Progenitor cell of endocrine pancreas (in vitro differentiated cells): ENCODE measurements at places on chromosomes 13 and 19. TPM values are rescaled to one million over a fixed set of nuclear protein-coding genes. Genes with fewer than 3 reads are reported as not detected.

EML2 gene
- total RNA-seq = 28.6 and 29.8 TPM in 2 replicates

IGSF23 gene
- total RNA-seq = 0.67 and 1.7 TPM in 2 replicates

DNA sequence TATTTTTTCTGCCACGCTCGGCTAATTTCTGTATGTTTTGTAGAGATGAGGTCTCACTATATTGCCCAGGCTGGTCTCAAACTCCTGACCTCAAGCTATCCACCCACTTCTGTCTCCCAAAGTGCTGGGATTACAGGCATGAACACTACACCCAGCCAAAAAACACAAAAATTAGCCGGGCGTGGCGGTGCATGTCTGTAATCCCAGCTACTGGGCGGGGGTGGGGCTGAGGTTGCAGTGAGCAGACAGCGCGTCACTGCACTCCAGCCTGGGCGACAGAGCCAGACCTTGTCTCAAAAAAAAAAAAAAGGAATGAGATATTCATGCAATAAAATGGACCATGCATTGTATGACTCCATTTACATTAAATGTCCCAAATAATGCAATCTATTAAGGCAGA is 32.2 kb downstream of the VASP start:
- no peak for DNase-seq

DNA sequence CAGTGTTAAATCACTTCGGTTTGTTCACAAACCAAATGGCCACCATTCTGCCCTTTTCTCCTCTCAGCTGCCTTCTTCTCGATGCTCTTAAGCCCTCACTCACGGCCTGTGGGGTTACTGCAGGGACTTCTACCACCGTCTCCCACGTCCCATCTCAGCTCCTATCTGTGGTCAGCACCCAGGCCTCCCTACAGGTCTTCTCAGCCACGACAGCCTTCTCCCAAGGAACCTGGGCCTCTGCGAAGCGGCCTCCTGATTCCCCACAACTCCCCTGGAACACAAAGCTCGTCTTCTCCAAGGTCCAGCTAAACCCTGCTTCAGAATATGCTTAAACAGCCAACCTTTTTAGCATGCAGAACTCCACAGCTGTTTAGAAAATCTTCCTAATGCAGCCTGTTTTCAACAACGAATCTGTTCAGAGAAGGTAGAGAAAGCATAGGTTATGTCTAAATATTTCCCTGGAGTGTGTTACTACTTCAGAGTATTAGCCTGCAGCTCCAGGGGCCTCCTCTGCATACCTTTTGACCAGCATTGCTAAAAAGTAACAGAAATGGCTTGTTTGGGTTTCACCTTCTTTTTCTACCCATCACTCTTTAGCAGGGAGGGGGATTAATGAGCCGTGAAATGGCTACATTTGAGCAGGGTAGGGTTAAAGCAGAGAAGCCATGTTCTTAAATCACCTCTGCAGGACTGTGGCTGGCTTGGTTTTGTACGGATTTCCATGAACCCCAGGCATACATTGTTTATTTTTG is 104.0 kb downstream of the COL4A2 start:
- DNase-seq = no peak

DNA sequence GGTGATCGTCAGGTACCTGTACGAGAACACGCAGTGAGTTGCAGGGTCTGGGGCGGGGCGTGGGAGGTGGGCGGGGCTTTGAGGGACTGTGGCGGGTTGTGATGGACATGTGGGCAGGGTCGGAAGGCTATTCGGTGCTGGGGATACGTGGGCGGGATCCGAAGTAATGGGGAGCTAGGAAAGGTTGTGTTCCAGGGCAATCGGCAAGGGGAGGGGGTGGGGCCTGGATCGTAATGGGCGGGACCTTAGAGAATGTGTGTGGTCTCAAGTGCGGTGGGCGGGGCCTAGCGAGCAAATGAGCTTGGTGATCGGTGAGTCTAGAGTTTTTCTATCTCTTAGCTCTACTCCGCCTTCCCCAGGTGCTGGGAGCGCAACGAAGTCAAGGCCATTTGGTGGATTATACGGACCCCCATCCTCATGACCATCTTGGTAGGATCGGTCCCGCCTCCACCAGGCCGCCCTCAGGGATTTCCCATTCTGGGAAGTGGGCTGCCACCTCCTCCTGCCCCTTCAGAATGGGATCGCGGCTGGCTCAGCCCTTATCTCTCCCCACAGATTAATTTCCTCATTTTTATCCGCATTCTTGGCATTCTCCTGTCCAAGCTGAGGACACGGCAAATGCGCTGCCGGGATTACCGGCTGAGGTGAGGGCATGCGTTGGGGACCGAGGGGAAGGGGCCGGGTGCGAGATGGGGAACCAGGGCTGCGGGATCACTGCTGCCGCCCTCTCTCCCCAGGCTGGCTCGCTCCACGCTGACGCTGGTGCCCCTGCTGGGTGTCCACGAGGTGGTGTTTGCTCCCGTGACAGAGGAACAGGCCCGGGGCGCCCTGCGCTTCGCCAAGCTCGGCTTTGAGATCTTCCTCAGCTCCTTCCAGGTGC is 9.6 kb downstream of the GIPR start:
- peak; percentile 82 for DNase-seq

DNA sequence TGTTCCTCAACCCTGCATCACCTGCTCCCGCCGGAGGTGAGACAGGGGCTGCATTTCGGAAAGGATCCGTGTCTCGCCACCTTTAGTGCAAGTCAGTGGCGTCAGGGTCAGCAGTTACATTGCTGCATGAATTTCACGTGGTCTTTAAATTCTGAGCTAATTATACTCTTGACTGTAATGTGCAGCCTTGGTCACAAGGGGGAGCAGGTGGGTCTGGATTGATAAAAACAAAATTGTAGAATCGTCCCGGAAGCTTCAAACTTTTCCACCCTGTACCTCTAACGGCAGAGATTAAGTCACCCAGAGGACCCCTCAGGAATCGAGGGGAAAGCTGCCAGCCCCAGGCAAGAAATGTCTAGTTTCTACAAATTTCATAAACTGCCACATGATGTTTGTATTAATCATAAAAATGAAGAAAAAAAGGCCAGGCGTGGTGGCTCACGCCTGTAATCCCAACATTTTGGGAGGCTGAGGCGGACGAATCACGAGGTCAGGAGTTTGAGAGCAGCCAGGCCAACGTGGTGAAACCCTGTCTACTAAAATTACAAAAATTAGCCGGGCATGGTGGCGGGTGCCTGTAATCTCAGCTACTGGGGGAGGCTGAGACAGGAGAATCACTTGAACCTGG is 20.2 kb downstream of the BBC3 start:
- peak; percentile 69 for DNase-seq

DNA sequence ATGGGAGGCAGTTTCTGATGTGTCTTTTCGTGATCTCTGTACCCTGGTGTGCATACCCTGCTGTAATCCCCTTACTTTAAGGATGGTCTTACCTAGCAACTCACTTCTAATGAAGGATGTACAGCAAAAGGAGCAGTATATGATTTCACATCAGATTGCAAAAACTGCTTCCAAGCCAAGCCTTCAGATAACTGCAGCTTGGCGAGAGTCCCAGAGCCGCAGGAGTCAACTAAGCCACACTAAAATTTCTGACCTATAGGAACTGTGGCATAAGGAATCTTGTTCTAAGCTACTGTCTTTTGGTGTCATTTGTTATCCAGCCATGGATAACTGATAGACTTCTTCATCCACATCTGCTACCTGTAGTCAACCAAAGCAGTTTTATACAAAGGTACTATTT is 496.7 kb downstream of the GPC6 start:
- no peak for DNase-seq
